ENCODE measurements at places on chromosomes 2 and 18. TPM values are rescaled to one million over a fixed set of nuclear protein-coding genes. Genes with fewer than 3 reads are reported as not detected.

DNA sequence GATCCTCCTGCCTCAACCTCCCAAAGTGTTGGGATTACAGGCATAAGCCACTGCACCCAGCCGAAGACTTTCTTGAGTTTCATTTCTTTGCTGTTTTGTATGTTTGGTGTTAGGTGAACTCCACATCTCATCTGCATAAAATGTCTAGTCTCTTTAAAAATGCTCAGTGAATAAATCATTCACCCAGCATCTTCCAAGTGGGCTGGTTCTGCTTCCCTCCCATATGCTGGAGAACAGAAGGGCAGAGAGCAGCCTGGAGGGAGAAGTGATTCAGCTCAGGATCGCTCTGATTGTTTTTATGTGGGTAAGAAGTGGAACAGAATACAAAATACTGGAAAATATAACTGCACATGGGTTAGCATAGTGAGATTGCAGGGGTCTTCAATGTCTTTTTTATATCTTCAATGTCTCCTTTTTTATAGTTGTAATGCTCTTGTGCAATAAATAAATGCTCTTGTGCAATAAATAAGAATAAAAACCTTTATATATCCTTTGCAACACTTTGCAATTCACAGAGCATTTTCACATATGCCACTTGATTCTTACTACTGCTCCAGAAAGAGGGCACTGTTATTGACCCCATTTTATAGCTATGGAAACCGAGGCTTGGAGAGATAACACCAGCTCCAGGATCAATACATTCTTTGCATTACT is 253.0 kb upstream of the NCKAP5 start:
- no peak for DNase-seq

- peak; percentile 51 for DNase-seq
Measured at GRCh38 chr2:164599954-164600589, 21.2 kb downstream of the GRB14 start.

APOB gene
- 0.23 TPM for total RNA-seq

KCMF1 gene
- 66.4 TPM for total RNA-seq

MARCHF4 gene
- total RNA-seq = 0.15 TPM

DNA sequence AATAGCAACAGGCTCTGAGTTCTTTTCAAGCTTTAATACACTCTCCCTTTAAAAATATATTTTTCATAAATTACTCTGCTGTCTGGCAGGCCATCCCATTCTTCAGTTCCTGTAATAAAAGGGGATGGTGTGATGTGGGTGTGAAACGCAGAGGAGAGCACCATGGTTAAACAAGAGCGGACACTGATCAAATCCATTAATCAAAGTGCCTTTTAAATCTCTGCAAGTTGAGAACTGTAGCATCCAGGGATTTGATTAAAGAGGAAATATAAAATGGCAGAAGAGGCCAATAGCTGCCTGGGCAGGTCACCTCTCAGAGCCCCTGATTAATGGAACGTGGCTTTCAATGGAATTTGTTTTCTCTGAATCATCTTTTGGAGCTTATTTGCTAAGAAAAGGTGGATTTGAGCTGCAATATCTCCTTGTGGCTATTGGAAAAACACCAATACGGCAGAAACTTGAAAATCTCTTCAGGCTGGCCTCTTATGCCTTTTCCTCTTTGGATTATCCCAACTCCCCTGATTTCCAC is 96.9 kb downstream of the ACTR3 start:
- no peak for DNase-seq

DNA sequence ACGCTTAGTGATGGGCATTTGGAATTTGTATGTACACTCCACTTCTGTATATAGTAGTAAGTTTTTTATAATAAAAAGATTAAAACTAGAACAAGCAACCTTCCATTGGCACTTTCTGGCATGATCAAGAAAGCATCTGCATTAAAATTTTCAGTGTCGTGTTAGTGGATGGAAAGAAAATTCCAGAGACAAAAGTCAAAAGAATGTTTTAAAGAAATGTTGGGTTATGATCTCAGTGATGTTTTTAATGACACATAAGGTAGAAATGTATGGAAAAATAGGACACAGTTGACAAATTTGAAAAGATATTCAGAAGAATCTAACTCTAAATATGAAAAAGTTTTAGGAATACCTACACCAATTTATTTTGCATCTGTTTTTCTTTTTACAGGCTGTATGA is 126.1 kb upstream of the FAM117B start:
- no peak for DNase-seq
